ENCODE measurements at places on chromosomes 3 and 15.
A peak's percentile ranks its signal among the peaks of the same experiment; 100 is the strongest.

DNA sequence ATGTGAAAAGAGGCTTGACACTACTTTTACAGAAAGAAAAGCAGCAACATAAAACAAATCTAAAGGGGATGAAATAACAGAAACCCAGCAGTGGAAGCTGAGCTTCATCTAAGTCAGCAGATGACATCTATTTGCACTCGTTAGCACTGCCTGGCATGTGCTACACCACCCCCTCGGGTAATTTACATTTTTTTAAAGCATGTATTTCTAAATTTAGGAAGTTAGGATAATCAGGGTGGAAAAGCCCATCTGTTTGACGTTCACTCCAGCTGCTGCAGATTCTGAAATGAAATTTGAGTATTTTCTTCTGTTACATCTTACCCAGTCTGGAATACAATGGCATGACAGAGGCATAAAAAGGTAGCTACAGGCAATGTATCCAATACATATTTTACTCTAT, 20.7 kb downstream of the IGSF11 start:
- no peak for DNase-seq

DNA sequence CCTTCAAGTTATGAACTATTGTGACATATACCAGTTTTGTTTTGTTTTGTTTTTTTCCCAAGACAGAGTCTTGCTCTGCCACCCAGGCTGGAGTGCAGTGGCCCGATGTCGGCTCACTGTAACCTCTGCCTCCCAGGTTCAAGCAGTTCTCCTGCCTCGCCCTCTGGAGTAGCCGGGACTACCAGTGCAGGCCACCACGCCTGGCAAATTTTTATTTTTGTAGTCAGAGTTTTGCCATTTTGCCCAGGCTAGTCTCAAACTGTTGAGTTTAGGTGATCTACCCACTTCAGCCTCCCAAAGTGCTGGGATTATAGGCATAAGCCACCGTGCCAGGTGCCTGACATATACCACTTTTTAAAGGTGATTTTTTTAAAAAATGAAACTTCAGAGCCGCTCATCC, 74.6 kb downstream of the ARRDC4 start:
- DNase-seq: no peak

DNA sequence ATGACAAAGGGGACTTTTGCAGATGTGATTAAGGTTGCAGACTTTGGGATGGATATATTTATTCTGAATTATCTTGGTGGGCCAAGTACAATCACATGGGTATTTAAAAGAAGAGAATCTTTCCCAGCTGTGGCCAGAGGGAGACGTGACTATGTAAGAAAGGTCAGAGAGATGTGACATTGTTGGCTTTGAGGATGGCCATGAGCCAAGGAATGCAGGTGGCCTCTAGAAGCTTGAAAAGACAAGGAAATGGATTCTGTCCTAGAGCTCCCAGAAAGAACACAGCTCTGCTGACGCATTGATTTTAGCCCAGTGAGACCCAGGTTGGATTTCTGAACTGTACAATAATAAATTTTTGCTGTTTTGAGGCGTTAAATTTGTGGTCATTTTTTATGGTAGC, 616.0 kb upstream of the TBL1XR1 start:
- no peak for DNase-seq

GRCh38 chr3:55934771-55935170, 447.7 kb upstream of the WNT5A start:
- no peak for DNase-seq

DNA sequence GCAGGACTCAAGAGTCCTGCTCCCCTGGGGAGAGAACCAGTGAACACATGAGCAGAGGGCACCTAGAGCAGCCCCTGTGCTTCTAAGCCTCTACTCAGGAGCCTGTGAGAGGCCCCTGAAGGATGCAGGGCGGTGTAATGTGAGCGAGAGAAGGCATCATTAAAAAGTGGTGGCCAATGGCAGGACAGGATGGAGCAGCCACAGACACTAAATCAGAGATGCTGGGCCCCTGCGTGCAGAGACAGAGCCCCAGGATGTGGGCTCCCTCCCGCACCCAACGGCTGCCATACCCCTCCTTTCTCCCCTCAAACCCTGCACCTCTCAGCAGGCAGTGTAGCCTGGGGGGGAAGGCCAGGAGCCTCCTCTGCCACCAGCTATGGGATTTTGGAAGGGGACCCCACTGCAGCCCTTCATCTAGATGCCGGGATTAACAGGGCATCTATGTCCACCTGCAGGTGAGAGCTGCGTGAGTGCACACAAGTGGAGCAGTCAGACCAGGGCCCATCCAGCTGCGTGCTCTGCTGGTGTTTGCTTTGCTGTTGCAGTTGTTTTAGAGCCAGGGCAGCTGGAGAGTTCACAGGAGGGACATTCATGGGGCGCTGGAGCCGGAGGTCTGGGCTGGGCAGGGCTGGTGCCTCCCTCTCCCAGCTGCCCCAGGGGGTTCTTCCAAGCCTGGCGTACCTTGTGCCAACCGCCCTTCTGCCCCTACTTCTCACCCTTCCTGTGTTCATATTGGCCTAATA, 5.1 kb upstream of the IQSEC1 start:
- DNase-seq: no peak

GRCh38 chr3:172145031-172145686, 105.8 kb downstream of the FNDC3B start:
- DNase-seq: no peak

- no peak for DNase-seq
These were observed 27.3 kb upstream of the RAD18 start for GRCh38 chr3:8990266-8991215.

- no peak for DNase-seq
These were observed 13.4 kb downstream of the PML start for GRCh38 chr15:74007820-74008371.

GRCh38 chr15:101006931-101007691, 88.0 kb downstream of the LRRK1 start:
- no peak for DNase-seq

DNA sequence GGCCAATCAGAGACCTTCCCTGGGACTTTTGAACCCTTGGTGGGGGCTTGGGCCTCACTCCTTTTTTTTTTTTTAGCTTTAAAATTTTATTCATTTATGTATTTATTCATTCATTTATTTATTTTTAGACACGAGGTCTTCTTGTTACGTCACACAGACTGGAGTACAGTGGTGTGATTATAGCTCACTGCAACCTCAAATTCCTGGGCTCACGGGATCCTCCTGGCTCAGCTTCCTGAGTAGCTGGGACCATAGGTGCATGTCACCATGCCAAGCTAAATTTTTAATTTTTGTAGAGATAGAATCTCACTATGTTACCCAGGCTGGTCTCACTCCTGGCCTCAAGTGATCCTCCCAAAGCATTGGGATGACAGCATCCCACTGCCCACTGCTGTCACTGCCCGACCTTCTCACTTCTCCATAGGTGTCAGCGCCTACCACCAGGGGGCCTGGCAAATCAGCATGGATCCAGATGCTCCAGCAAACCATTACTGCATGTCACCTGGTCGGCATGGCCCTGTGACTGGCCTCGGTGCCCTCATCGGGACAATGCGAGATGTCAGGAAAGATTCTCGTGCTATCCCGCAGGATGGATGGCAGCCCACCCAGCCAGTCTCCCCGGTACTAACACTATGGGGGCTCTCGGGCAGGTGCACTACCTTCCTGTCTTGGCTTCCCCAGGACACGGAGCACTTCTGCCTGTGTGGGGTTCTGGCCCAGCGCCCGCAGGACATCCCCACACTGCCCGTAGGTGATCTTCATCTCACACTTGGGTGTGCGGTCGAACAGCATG, 3.0 kb downstream of the MYL3 start:
- no peak for DNase-seq

DNA sequence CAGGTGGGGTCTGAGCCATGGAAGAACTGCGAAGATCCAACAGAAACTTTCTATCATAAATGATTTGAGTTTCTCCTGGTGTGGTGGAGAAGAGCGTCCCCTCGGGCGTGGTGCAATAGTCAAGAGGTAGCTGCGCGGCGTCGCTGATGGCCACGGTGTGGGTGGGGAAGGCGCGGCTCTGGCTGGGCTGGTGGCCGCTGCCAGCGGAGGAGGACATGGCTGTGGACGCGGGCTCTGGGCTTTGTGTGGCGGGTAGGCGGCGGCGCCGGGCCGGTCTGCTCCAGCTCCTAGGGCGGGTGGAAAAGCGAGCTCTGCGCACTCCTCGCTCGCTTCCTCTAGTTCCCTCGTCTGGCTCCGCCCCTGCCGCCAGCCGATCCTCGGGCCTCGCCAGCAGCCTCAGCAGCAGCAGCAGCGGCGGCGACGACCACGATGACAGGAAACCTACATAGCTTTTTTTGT, 5.9 kb downstream of the STARD9 start:
- DNase-seq: peak; percentile 56

GRCh38 chr3:129501630-129502029, 26.8 kb upstream of the RHO start:
- no peak for DNase-seq

DNA sequence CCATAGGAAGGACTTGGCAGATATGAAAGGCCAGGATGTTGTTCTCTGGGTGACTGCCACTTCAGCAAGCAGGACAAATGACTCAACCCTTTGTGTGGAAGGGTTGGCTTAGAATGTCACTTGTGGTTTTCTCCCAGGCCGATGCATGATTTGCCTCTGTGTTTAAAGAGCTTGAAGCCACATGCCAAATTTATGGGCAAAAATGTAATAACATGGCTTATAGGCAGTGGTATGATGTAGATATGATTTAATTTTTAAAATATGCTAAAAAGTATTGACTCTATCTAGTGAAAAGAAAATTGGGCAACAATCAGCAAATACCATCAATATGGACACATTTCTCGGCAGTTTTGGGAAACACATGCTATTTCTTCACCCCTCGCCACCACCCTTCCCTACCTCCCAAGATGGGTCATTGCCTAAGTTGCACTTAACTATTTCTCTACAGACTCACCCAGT, 114.6 kb downstream of the CYP19A1 start:
- no peak for DNase-seq

DNA sequence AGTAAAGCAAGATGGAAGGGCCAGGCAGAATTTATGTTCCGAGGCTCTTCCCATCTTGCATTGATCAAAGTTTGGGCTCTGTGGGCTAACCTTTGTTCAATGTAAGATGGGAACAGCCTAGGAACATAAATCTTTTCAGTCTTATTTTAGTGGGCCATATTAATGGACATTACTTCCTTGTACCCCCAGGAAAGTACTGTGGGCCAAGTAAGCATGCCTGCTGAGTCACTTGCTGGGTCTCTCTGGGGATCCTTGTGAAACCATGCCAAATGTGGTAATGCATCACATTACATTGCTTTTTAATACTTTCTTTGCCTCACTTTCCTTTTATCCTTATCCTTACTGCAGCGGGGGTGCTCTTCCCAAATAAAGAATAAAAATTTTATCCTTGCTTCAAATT, 349.5 kb upstream of the POU1F1 start:
- no peak for DNase-seq

DNA sequence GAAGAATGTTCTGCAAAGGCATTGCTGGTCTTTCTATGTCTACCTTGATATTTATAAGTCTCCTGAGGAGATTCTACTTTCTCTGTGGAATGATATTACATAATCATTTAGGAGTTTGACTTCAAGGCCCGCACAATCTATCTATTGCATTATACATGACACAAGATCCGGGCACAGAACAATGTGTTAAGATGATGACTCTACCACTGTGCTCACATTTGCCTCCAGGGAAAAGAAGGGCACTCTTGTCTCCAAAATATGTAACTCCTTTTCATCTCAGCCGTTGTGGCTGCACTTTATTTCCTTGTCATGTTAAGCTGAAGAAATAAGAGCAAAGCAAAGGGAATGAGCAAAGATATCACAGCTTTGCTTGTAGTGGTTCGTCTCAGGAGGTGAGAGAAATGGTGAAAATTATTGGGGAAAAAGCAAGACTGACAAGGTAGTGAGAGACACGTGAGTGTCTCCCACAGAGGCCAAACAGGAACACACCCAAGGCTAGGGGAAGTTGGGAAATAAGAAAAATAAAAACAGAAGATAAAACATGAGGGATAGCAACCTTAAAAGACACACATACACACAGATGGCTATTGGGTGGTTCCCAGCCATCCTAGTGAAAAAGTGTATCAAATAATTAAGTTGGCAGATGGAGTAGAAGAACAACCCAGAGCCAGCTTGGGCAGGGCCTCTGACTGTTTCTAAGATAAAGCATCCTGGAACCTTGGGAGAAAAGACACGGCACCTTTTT, 184.3 kb downstream of the P3H2 start:
- DNase-seq: no peak

GRCh38 chr3:41363830-41364523, 164.7 kb downstream of the CTNNB1 start:
- DNase-seq: no peak

GRCh38 chr3:172675441-172676193, 35.2 kb downstream of the NCEH1 start:
- DNase-seq: no peak

- no peak for DNase-seq
These were observed 30.5 kb upstream of the TRPC1 start for GRCh38 chr3:142693136-142693853.

DNA sequence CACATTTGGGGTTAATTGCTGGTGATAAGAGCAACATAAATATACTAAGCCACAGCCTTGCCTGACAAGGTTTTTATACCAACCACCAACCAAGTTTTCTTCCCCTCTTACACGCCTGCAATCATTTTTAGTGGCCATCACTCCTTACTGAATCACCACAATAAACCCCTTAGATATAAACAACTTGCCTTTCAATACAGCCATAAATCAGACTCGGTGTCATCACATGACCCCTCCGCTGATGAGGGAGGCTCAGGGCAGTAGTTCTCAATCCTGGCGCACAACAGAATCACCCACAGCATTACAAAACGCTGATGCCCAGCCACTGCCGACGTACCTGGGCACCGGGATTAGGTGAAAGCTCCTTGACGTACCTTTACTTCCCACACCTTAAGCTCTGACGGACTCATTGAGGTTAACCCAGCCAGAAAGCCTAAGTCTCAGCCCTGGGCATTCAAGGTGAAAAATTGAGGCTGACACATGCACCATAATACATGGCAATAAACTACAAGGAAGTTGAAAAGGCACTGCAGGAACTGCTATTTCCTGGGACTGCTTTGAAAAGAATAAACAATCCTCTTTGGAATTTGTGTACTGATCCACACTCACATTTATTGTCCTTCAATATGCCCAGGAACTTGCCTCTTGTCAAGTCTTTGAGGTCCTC, 17.1 kb downstream of the ADCY5 start:
- DNase-seq: no peak

GRCh38 chr15:32107477-32108080, 77.3 kb downstream of the CHRNA7 start:
- no peak for DNase-seq

DNA sequence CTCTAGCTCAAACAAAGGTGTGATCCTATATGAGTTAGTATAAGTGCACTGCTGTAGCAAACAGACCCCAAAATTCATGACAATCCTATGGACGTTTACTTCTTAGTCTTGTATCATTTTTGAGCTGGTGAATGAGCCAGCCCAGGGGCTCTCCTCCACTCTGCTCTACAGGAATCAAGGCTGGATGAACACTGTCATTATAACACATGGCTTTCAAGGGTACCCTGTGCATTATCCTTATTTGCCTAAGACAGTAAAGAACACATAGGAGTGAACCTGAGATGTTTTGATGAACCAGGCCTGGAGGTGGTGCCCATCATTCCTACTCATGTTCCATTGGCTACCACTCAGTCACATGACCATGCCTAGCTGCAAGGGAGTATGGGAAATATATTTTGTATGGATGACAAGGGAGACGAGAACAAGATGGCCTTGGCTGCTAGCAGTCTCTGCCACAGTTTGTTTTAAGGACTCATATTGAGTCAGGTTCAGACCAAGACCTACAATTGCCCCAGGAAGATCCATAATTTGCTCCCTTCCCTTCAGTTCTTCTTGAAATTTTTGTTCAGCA, 107.4 kb upstream of the HES1 start:
- DNase-seq: no peak

- DNase-seq: no peak
These were observed 53.6 kb downstream of the PGPEP1L start for GRCh38 chr15:98953968-98954367.

Data from activated gamma-delta T cell (primary cell).